NCI-H187 treated with DMSO at 0.1 percent for 48 hours (cell line): ENCODE measurements at places on chromosomes 4 and X.

DNA sequence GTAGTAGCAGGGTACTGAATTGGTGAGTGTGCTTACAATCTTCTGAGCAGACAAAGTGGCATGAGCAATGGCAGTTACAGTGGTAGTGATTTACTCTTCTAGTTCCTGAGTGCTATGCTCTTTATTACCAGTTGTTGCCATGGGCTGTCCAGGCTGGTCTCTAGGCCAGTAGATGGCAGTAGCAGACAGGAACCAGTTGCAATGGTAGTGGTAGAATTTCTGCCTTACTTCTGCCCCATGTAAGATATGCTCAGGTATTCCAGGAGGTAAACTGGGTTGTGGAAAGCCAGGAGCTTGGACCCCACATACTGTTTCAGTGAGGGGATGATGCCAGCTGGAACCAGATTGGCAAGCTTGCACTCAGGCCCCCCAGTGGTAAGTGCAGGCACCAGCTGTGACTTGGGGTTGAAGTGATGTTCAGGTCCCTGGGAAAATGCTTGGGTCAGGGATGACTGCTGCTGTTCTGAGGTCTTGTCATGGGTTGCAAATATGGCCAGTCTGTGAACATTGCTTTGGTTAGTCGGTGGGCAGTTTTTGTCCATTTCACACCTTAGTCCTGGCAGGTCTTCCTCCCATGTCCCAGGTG lies 63.0 kb upstream of the ZXDB start:
- DNase-seq = no peak

GRCh38 chrX:39112143-39112542 lies 310.9 kb downstream of the MID1IP1 start:
- no peak for DNase-seq

DNA sequence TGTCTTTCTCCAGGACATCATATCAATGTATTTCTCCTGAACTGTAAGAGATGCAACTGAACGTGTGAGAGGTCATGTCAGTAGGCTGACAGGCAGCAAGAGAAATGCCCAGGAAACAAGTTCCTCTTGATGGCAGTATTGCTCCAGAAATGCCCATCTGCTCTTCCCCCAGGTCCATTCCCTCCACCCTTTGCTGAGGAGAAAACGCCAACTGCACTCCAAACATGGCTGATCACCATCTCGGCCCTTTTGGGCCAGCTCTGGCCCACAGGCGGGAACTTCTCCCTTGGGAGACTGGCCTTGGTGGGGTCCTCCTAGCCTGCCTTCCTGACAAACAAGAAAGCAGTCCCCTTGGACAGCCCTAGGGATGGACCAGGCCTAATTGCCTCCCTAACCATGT lies 276.5 kb upstream of the AGTR2 start:
- peak; percentile 64 for DNase-seq

DNA sequence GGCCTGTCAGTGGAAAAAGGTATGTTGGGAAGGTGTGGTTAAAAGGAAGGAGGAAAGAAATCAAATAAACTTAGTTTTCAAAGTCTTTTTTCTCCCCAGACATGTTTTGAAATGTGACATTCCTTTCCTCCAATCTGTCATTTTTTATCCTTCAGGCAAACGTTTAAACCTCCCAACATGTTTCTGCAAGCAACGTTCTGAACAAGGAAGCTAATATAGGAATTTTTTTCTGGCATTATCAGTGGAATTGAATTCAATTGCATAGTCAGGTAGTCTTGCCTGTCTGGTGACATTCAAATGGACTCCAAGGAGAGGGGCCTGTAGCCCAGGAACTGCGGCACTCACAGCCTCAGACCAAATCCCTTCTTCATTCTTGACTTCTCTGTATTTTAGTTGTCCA lies 30.0 kb upstream of the RASSF6 start:
- DNase-seq = no peak

GRCh38 chrX:145825896-145826295 lies 8.3 kb downstream of the SLITRK2 start:
- no peak for DNase-seq

DNA sequence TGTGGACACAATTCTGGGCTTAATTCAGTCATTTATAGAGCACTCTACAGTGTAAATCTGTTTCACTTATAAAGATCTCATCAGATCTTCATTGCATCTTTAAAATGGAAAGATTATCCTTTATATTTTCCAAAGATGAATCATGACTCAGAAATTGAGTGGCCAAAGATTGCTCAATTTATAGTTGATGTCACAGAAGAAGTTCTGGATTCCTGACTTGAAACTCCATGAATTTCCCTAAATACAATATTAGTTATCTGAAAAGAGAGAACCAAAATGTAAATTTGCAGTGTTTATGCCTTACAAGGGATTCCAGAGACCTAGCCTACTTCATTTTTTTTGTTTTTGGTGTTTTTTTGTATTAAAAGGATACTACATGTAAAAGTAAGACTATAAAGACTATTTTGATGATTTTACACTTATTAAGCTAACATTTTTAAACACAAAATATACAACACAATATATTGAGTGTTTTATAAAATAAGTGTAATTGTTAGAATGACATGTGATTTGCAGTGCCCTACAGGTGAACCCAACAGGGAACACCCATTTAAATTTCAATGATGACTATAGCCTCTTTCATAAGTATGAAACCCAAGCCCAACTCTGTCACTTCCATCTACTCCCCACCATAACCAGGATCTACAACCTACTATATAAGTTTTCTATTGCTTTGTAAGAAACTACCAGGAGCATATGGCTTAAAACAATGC lies 183.5 kb downstream of the PCDH7 start:
- no peak for DNase-seq

DNA sequence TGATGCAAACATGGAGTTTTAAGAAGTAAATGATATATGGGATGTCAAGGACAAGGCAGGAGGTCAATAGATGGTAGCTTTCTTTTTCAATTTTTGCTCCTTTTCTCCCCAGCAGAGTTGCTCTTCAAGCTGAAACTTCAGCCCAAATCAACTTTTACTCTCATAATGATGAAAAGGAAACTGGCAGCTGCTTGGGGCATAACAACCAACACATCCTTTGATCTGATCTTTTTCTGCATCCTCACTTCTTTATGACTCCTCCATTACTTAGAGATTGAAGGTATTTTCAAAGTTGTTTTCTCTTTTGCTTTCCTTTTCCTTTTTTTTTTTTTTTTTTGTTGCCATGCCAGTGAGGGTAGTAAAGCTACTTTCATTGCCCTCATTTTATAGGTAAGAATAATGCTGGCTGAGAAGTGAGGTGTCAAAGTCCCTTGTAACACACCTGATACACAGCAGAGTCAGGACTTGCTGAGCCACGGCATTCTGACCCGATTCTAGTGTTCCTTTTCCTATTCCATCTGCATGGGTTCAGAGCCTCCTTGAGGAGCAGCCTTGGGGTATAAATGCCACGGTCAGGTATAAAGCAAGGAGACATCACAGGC lies 26.9 kb downstream of the SLC2A9 start:
- no peak for DNase-seq

- DNase-seq = no peak
Observed at GRCh38 chrX:71652405-71652804, 14.9 kb upstream of the LOC101059915 start.
